GM12892 (cell line): ENCODE measurements at places on chromosomes 13 and 19.

GRCh38 chr13:80151016-80151415 lies 189.9 kb downstream of the SPRY2 start:
- no peak for DNase-seq

GRCh38 chr19:23409392-23410048 lies 14.2 kb upstream of the ZNF91 start:
- DNase-seq, result no peak

DNA sequence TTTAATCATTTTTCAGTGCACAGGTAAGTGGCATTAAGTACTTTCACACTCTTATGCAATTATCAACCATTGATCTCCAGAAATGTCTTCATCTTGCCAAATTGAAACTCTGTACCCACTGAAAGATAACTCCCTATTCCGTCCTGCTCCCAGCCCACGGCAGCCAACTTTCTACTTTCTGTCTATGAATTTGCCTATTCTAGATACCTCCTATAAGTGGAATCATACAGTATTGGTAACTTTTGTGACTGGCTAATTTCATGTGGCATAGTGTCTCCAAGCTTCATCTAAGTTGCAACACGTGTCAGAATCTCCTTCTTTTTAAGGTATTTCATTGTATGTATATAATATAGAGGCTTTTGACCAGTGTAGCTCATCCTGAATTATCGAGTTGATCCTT lies 5.7 kb upstream of the CEACAM18 start:
- no peak for DNase-seq

- no peak for DNase-seq
These were observed 5.5 kb upstream of the NAPA start for GRCh38 chr19:47520343-47520806.

DNA sequence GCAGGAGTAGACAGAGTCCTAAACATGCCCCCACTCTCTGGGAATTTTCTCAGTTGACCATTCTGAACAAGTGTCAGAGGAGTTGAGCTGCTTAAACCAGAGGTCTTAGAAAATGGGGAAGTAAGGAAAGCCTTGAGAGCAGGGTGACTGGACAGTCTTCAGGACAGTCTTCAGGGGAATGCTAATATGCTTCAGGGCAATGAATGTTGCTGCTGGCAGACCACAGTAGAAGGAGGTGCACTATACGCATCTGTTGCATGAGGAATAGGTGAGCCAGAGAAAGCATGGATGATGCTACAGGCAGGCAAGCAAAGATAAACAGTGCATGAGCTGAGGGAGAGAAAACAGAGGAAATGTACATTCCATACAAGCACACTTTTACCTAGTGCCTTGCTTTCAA lies 196.6 kb upstream of the GPR12 start:
- no peak for DNase-seq

DNA sequence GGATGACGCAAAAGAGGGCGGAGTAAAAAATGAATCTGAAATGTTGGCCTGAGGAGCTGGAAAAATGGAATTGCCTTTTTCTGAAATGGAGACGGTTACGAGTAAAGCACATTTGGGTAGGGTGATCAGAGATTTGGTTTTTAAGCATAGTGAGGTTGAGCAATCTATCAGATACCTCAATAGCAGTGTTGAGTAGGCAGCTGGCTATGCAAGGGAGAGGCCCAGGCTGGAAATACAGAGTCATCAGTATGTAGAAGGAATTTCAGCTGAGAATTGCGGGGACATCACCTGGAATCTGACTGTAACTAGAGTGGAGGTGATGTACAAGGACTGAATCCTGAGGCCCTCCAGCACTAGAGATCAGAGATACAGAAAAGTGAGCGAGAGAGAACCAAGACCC lies 224.8 kb downstream of the LMO7 start:
- no peak for DNase-seq

DNA sequence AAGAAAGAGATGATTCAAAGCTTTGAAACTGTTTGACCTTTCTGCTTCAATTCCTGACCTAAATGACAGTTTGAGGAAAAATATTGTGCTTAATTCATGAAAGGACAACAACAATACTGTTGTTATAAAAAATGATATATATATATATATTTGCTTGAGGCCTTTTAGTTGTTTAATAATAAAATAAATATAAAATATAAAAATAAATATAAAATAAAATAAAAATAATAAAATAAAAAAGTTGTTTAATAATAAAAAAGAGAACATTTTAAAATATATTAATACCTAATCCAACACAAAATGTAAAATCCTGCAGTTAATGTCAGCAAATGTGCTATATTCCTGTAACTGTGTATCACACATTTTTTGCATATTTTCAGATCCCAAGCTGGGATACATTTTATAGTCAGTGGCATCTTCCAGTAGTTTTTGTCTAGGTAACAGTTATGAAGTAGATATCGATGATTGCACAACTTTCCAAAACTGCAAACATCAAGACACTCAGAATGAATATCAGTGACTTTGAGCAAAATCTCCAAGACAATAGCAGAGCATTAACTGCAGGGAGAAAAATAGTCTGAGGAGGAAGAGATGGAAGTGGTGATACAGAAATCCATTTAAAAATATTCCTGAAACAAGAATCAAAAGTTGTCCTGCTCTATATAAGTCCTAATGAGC lies 375.5 kb upstream of the KLHL1 start:
- DNase-seq, result no peak

DNA sequence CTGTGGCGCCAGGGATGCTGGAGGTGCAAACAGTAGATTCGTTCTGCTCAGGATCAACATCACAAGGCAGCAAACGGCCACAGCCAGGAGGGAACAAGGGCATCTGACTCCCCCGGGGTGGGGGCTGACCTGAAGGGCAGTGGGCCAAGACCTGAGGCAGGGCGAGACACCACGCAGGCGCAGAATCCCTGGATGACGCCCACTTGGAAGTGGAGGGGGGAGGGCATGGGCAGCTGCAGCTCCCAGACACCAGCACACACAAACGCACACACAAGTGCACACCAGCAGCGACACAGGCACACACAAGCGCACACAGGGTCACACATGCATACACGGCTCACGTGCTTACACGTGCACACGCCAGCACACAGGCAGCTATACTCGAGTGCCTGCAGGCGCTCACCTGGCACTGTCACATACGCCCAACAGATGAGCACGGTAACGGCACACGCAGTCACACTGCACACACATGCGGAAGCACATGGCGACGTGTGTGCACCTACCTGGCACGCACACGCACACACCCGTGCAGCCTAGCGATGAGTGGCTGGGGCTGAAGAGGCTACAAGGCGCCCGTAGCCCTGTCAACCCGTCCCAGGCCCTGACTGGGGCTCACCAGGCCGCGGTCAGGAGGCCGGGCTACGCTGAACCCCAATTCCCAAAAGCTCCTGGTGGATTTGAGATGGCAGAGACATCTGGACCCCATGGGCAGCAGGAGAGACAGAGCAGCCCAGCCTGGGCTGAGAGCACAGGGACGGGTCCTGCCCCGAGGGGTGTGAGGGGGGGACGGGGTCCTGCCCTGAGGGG lies 5.5 kb downstream of the C2CD4C start:
- DNase-seq, result no peak
